ENCODE measurements at places on chromosomes 7 and 10.

DNA sequence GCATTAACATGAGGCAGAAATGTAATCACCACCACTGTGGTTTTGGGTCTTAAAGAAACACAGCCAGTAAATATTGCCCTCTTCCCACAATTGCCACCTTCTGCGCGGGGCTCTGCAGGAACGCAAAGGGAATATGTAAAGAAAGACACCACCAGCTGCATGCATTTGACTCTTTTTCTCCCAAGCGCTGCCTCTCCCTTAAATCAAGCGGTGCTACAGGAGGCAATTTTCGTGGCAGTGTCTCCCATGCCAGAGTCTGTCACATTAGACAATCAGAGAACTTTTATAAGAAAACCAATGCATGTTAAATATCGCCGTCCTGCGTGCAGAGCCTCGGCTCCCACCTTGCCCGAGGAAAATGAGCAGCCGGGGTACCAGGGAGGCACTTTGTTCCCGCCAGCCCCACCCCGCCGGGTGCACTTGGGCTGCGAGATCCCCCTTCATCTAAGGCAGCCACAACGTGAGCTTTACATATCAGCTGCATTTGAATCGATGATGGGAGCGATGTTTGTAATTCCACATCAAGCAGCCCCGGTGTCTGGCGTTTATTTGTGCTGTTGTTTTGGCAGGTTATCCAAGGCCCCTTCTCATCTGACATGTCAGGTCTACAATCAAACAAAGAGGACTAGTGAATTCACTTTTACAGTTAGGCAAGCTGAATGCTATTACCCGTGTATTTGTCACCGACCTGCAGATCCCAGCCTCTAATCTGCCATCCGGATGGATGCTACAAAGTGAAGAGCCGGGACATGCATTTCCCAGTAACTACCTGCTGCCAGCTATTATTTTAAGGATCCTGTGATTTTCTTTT, 72.3 kb upstream of the MGMT start:
- no peak for DNase-seq

DNA sequence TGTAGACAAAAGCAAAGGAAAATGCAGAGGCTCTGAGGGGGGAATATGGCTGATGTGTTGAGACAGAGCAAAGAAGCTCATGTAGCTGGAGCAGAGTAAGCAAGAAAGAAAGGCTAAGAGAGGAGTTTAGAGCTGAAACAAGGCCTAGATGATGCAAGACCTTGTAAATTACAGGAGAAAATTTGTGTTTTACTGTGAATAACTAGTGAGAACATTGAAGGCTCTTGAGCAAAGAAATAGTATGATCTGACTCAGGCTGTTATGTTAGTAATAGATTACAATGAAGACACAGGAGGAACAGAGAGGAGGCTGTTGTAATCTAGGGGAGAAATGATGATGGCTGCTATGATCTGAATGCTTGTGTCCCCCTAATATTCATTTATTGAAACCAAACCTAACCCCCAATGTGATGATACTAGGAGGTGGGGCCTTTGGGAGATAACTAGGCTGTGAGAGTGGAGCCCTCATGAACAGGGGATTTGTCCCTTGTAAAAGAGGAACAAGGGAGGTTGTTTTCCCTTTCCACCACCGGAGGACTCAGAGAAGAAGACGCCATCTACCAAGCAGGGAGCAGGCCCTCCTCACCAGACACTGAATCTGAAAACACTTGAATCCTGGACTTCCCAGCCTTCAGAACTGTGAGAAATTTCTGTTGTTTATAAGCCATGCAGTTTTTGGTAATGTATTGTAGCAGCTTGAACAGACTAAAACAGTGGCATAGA, 394.9 kb downstream of the HTR7 start:
- DNase-seq, result no peak

DNA sequence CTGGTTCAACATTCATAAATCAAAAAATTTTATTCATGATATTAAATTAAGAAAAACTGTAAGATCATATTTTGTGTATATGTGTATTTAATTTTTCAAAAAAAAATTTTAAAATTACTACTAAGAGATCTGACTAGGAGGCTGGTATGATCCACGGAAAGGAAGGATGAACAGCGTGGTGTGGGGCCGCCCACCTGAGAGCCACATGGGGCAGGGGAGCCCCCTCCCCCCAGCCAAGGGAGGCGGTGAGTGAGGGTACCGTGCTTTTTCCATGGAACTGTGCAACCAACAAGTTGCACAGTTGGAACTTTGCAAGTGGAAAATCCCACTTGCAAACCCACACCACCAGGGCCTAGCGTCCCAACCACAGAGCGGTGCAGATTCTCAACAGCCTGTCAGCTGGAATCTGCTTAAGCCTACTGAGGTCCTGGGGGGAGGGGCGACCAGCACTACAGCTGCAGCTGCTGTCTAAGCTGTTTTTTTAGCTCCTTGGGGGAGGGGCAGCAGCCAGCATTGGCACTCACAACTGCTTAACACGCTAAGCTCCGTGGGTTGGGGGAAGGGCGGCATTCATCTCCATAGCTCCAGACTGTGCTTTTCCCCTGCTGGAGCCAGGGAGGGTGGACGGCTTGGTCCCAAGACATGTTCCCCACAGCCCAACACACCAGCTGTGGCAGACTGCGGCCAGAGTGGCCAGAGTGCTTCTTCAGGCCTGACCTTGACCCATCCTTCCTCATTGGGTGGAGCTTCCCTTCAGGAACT, 94.2 kb upstream of the IGFBP3 start:
- DNase-seq, result no peak

DNA sequence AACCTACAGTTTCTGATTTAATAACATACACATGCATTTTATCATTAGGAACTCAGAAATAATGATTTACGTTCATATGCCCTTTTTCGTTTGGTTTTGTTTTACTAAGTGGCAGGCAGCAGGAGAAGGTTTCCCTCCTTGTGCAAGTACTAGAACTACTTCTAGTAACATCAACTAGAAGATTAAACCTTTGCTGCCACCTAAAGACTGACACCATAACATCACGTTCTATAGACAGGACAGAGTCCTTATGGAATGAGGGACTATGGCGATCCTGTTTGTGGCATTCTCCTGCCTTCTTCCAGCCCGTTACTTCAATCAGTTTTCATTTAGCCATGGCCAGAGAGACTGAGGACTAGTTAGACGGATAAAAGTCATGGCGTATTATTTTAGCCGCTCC, 53.2 kb downstream of the GAD2 start:
- DNase-seq, result peak; percentile 11

DNA sequence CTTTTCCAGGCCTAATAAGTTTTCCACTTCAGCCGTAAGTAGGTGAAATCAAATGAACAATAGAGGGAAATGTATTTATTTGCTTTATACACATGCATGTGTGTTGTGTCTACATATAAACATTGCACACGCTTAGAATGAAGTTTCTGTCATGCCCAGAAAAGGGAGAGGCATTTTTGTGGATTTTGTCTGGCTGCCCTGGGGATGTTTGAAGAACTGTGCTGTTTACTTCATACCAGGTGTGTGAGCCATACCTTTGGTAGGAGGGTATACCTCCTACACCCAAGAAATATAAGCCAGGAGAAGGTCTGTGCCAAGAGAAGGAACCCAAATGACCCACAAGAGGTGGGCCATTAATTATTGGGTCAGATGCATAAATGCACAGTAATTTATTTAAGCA, 12.8 kb downstream of the GATAD1 start:
- DNase-seq, result no peak

DNA sequence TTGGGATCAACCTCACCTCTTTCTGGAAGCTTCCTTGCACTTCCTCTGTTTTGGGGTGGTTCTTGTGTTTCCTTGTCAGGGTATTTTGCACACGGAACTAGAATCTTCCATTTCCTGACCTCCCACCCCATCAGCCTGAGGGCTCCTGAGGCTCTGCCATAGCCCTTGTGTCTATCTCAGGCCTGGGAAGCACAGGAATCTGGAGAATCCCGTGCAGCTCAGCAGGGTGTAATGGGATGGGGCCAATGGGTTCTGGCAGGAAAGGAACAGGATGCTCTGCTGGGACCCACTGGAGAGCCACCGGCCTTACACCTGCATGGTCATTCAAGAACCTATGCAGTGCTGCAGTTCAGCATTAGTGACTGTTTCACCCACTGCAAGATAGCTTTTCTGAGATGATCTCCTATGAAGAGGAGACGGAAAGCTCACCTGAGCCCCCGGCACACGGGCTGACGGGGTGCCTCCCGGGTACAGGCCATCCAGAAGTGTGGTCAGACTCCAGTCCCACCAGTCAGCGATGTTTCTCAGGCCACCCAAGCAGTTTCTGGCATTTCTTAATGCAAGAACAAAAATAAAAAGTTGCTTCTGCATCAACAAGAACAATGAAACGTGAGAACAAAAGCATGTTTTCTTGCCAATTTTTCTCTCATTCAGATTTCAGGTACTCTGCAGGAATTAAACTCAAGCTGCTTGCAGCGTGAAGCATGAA, 133.2 kb downstream of the PKD1L1 start:
- DNase-seq, result no peak

DNA sequence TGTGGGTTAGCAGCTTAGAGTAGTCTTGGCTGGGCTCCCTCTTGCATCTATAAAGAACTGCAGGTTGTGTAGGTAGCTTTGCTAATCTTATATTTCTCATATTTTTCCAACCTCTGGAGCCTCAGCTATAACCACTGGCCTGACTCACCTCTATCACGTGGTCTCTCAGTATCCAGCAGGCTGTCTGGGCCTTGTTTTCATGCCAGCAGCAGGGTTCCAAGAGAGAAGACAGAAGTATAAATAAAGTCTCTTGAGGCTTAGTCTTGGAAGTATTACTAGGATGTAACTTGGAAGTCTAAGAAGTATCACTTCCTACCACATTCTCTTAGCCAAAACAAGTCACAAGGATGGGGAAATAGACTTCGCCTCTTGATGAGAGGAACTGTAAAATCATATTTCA, 73.3 kb downstream of the WIPF3 start:
- no peak for DNase-seq

DNA sequence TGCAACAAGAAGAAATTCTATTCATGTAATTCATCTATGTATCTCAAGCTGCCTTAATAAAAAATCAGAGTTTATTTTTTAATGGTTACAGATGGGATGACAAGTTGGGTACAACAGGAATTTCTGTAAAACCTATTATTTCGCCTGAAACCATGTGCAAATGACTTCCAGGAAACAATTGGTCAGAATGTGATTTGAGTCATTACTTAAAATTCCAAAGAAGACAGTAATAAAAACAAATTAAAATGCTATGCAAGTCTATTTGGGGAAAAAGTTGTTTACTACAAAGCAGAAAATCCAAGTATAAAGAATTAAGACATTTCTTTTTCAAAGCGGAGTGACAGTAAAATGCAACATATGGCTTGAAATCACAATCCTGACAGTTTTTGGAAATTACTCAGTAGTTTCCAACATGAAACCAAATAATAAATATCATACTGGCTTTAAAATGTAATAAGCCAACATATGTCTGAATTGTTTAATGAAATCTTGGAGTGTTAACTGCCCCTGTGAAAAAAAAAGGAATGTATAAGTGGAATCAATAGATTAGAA, 41.5 kb upstream of the SEMA3C start:
- no peak for DNase-seq

GRCh38 chr7:40223451-40224127, 88.8 kb downstream of the SUGCT start:
- DNase-seq, result no peak

- no peak for DNase-seq
Measured at GRCh38 chr7:137590071-137590755, 246.7 kb upstream of the PTN start.

- no peak for DNase-seq
Measured at GRCh38 chr10:283140-283479, 147.9 kb downstream of the ZMYND11 start.
